Prostate gland (tissue), 2 donors: ENCODE measurements at places on chromosomes 11 and 22.

DNA sequence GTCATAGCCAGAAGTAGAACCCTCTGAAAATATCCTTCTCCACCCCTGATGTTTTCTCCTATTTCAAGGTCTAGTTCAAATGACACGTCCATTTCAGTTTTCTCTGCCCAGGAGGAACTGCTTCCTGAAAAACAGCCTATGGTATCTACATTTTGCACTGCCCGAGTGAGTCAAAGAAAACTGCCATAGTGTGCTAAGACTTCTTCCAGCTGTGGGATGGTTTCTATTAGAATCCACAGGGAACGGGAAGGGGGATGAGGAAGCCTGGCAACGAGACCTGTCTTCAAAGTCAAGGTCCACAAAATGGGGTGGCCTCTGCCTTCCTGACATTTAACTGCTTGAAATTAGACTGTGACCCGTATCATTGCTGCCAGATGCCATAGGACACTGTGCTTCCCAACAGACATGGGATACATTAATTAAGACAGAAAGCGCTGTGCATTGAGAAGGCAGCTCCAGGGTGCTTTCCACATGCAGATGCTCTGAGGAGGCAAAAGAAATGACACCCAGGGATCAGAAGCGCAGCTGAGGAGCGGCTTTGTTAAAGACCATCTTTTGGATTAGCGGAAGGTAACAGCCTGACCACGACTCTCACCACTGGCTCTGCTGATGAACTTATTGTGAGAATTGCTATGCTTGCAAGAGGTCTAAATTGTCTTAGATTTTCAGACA is 39.4 kb upstream of the NUP50 start:
- no peaks in the 10 kb centered on the region for H3K27me3 ChIP-seq
- DNase-seq = no peak
- no peak overlapping the region for H3K4me3 ChIP-seq
- no peak overlapping the region for H3K27ac ChIP-seq
- no peaks in the 10 kb centered on the region for H3K4me1 ChIP-seq

DNA sequence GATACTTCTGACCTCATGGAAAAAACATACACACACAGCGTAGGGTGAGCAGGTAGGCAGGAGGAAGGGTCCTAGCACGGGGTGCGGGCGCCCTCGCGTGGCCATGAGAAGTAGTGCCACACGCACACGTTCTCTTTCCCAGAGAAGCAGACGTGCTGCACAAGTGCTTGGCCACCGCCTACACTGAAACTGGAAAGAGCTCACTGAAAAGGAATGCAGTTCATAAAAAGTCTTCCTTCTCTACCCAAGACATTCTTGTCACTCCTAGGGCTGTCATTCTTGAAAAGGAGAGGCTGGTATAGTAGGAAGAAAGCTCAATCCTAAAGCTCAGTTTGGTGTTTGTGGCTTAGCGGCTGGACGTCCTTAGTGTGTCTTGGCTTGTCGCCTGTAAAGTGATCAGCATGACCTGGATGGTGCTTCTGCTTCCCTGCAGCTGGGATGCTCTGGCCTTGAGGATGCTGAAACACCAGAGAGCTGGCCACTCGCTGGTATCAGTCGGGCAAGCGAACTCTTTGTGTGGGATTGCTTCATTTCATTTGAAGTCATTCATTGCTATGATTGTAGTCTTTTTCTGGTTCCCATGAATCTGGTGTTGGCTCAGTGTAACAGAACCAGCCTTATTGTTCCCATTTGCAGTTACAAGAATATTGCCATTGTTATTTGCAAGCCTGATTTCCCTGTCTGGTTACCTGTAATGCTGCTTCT is 303.8 kb downstream of the NTM start:
- H3K27me3 ChIP-seq = no peaks in the 10 kb centered on the region
- H3K4me1 ChIP-seq = no peaks in the 10 kb centered on the region
- H3K36me3 ChIP-seq = no peaks in the 10 kb centered on the region
- no peak overlapping the region for H3K27ac ChIP-seq

DNA sequence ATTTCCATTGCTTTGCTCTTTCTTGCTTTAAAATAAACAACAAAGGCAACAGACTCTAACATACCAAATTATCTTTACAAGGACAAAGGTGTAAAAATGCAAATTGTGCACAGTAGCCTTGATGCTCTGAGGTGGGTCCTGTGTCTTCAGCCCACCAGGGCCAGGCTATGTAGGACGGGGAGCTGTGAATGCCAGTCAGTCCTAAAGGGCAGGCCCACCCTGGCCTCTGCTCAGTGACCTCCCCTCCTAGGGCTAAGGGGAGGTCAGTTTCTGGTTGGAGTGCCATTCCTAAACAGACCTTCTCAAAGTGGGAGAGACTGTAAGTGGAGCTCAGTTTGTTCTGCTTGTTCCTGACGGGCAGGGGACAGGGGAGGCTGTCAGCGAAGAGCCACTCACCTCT is 78.0 kb upstream of the SUSD2 start:
- no peak overlapping the region for H3K4me3 ChIP-seq
- no peaks in the 10 kb centered on the region for H3K27me3 ChIP-seq
- no peaks in the 10 kb centered on the region for H3K36me3 ChIP-seq
- no peak for DNase-seq

DNA sequence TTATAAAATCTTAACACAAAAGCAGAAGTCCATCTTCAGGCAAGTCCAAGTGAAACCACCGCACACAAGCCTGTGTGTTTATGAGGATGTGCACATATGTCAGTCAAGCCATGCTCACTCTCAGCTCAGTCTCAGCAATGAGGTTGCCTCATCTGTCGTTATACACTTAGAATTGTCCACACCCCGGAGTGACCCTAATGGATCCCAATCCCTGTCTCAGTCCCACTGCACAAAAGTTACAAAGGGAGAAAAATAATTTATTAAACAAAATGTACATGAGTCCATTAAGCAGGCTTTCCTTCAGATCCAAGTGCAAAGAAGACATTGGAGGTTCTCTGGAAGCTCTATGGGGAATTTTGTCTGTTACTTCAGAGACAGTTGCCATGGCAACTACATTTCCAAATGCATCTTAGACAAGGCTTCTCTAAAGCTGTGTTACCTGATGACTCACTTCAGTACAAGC is 24.4 kb downstream of the OR8B12 start:
- no peaks in the 10 kb centered on the region for H3K27me3 ChIP-seq
- H3K36me3 ChIP-seq = no peaks in the 10 kb centered on the region
- H3K4me1 ChIP-seq = no peaks in the 10 kb centered on the region
- no peak overlapping the region for H3K27ac ChIP-seq

DNA sequence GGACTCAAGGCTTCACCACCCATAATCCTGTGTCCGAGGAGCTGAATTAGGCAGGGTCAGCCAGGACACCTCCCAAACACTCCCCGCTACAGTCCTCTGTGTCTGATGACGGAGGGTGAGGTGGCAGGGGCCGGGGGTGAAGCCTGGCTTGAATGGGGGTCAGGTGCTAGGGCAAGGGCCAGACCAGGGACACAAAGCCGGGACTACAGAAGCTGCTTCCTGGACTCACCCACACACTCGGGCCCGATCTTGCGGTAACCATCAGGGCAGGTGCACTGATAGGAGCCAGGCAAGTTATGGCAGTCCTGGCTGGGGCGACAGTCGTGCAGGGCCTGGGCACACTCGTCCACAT is 2.3 kb downstream of the EFEMP2 start:
- peaks cover 3% of the 10 kb centered on the region for H3K4me1 ChIP-seq
- no peak for DNase-seq
- H3K36me3 ChIP-seq = peaks cover 2% of the 10 kb centered on the region
- no peak overlapping the region for H3K4me3 ChIP-seq
- no peak overlapping the region for H3K27ac ChIP-seq
